ENCODE measurements at places on chromosomes 11 and 22.

- H3K27me3 ChIP-seq, result no peaks in the 10 kb centered on the region
- H3K4me3 ChIP-seq, result no peak overlapping the region
- no peak overlapping the region for H3K27ac ChIP-seq
- H3K36me3 ChIP-seq, result no peaks in the 10 kb centered on the region
Measured at GRCh38 chr11:80722629-80723028, 1281.8 kb upstream of the TENM4 start.

GRCh38 chr22:17921871-17922821 is 102.2 kb downstream of the MICAL3 start:
- no peak for DNase-seq
- H3K27me3 ChIP-seq, result no peaks in the 10 kb centered on the region
- no peak overlapping the region for H3K27ac ChIP-seq
- H3K36me3 ChIP-seq, result no peaks in the 10 kb centered on the region
- H3K4me3 ChIP-seq, result no peak overlapping the region

DNA sequence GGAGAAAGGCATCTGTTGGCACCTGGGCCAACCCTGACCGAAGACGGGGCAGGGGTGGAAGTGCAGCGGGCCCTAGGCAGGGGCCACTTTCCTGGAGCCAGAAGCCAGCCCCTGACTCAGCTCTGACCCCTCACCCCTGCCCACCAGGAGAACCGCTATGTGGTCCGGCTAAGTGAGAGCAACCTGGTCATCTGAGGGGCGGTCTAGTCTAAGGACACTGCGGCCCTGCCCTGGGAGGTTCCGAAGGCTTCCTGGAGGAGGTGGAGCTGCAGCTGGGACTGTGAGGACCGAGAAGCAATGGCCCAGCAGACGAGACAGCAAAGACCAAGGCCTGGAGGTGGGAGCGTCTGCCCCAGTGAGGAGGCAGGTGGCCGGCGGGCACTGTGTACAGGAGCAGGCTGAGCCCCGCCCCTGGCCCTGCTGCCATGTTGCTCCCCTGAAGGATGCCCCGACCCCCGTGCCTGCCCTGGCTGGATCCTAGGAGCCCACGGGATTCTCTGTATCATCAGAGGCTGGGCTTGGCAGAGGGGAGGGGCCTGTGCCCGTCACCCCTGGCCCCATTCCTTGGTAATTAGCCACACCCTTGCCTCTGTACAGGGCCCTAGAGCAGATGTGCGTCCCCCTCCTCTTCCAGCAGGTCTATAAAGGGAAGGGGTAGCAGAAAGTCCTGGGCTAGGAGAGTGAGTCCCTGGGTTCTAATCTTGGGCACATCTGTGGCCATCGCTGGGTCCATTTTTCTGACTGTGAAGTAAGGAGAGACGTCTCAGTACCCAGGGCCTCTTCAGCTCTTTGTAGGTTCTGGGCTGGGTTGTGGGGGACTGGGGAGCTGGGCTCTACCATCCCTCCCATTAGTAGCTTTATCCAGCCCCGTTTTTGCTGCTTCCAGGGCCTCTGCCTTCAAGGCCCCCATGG is 19.4 kb downstream of the RELT start:
- H3K4me3 ChIP-seq, result no peak overlapping the region
- H3K4me1 ChIP-seq, result no peaks in the 10 kb centered on the region
- H3K36me3 ChIP-seq, result peaks cover 44% of the 10 kb centered on the region

- no peak overlapping the region for H3K27ac ChIP-seq
- no peaks in the 10 kb centered on the region for H3K27me3 ChIP-seq
- DNase-seq, result no peak
- no peaks in the 10 kb centered on the region for H3K36me3 ChIP-seq
Measured at GRCh38 chr22:11066458-11067285, 4461.3 kb upstream of the OR11H1 start.

DNA sequence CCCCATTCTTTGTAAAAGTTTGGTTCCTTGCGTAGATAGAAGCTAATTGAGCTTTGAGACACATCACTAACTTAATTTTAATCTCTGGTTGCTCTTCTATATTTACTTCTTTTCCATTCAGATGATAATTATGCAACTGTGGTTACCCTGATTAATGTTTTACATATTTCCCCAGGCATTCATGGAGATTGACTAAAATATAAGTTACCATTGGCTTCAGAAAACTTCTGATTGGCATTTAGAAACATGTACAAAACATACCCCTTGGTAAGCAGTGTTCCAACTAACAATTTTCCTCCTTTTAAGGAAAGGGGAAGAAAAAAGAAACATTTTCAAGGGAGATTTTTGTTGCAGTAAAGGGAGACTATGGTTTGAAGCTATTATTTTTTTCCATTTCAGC is 43.9 kb downstream of the FAT3 start:
- no peak overlapping the region for H3K4me3 ChIP-seq
- H3K36me3 ChIP-seq, result no peaks in the 10 kb centered on the region
- no peak overlapping the region for H3K27ac ChIP-seq
- no peak for DNase-seq
- H3K4me1 ChIP-seq, result no peaks in the 10 kb centered on the region

- no peak overlapping the region for H3K4me3 ChIP-seq
- no peaks in the 10 kb centered on the region for H3K36me3 ChIP-seq
- H3K27me3 ChIP-seq, result no peaks in the 10 kb centered on the region
- H3K27ac ChIP-seq, result no peak overlapping the region
- DNase-seq, result no peak
Measured at GRCh38 chr22:30212363-30212995, 34.1 kb downstream of the LIF start.
